CD14-positive monocyte (primary cell): ENCODE measurements at places on chromosomes 6 and 20. TPM values are rescaled to one million over a fixed set of nuclear protein-coding genes. Genes with fewer than 3 reads are reported as not detected.

GRCh38 chr6:73058736-73059135 is 166.6 kb downstream of the KHDC1L start:
- no peak for DNase-seq
- no peak overlapping the region for H3K27ac ChIP-seq
- no peak overlapping the region for H3K4me3 ChIP-seq
- no peaks in the 10 kb centered on the region for H3K4me1 ChIP-seq

GRCh38 chr6:111753573-111753972 is 119.7 kb downstream of the FYN start:
- no peaks in the 10 kb centered on the region for H3K36me3 ChIP-seq
- no peak for DNase-seq
- H3K4me1 ChIP-seq, result no peaks in the 10 kb centered on the region
- H3K4me3 ChIP-seq, result no peak overlapping the region
- no peak overlapping the region for H3K27ac ChIP-seq

Gene CST2
- polyA plus RNA-seq, result not detected

DNA sequence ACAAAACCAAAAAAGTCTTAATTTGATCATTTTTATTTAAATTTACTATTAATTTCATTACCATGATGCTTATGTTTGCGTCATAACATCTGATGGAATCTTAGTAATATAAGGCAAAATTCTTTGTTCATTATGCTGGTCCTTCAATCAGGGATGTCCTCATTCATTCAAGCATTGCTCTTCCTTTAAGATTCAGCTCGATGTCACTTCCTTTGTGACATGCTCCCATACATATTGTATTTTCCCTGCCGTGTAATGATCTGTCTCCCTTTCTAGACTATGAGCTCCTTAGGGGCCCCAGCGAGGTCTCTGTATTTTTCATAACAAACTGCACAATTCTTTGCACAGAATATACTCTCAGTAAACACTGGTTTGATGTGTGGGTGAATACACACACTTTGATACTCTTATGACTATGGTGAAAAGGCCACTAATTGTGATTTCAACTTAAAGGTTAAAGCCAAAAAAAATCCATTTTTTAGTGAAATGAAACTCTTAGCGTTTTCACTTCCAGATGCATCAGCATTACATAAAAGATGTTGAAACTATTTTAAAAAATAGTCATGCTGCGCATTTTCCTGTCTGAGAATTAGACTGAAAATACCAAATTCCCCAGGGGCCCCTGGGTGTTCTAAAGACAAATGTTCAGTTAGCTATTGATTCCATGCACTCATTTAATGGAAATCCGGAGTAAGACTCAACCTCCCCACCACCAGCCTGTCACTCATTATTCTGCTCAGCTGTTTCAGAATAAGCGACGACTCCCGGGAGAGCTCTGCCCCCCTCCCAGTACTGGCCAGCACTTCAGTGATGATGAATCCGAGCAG is 169.7 kb downstream of the ATXN1 start:
- peak; percentile 14 for DNase-seq
- H3K27ac ChIP-seq, result peak overlapping the region; percentile 84
- H3K4me1 ChIP-seq, result peaks cover 55% of the 10 kb centered on the region
- peak overlapping the region; percentile 29 for H3K4me3 ChIP-seq

GRCh38 chr6:89204096-89204495 is 13.1 kb downstream of the GABRR1 start:
- H3K36me3 ChIP-seq, result no peaks in the 10 kb centered on the region
- H3K27ac ChIP-seq, result no peak overlapping the region
- H3K27me3 ChIP-seq, result no peaks in the 10 kb centered on the region
- no peaks in the 10 kb centered on the region for H3K4me1 ChIP-seq
- no peak for DNase-seq

GRCh38 chr6:113856625-113857555 is at the start of gene MARCKS:
Gene MARCKS (plus strand): TSS chr6:113857345. CDS start chr6:113857746, 401 bp downstream.
- no peaks in the 10 kb centered on the region for H3K27me3 ChIP-seq
- peaks cover 25% of the 10 kb centered on the region for H3K4me1 ChIP-seq
- H3K4me3 ChIP-seq, result peak within 1 kb of the TSS; percentile 74
- H3K27ac ChIP-seq, result peak within 1 kb of the TSS; percentile 98

GRCh38 chr20:62675877-62676260 is 32.8 kb upstream of the NTSR1 start:
- peak overlapping the region; percentile 14 for H3K27ac ChIP-seq
- DNase-seq, result peak; percentile 47
- H3K4me3 ChIP-seq, result no peak overlapping the region
- H3K4me1 ChIP-seq, result peaks cover 89% of the 10 kb centered on the region
- no peaks in the 10 kb centered on the region for H3K27me3 ChIP-seq
- H3K36me3 ChIP-seq, result no peaks in the 10 kb centered on the region

- H3K27me3 ChIP-seq, result peaks cover 6% of the 10 kb centered on the region
- DNase-seq, result no peak
- no peak overlapping the region for H3K4me3 ChIP-seq
- no peaks in the 10 kb centered on the region for H3K4me1 ChIP-seq
- H3K36me3 ChIP-seq, result no peaks in the 10 kb centered on the region
Measured at GRCh38 chr6:134689177-134689576, 260.7 kb downstream of the ALDH8A1 start.

GRCh38 chr6:148500402-148500801 is 157.8 kb downstream of the SASH1 start:
- no peaks in the 10 kb centered on the region for H3K4me1 ChIP-seq
- H3K36me3 ChIP-seq, result no peaks in the 10 kb centered on the region
- no peaks in the 10 kb centered on the region for H3K27me3 ChIP-seq
- no peak for DNase-seq
- H3K27ac ChIP-seq, result no peak overlapping the region

GRCh38 chr6:148990403-148990802 is 243.6 kb downstream of the UST start:
- no peak overlapping the region for H3K4me3 ChIP-seq
- H3K4me1 ChIP-seq, result no peaks in the 10 kb centered on the region
- no peaks in the 10 kb centered on the region for H3K27me3 ChIP-seq

GRCh38 chr6:72972579-72972978 is 252.7 kb downstream of the KHDC1L start:
- H3K27ac ChIP-seq, result no peak overlapping the region
- H3K4me3 ChIP-seq, result no peak overlapping the region
- DNase-seq, result no peak
- peaks cover 6% of the 10 kb centered on the region for H3K4me1 ChIP-seq
- no peaks in the 10 kb centered on the region for H3K36me3 ChIP-seq

Gene TFAP2A
- not detected for polyA plus RNA-seq

Gene CBLN4
- polyA plus RNA-seq, result not detected
